Right ventricle myocardium inferior (tissue), 1 donor: ENCODE measurements at places on chromosomes 2 and 18.

DNA sequence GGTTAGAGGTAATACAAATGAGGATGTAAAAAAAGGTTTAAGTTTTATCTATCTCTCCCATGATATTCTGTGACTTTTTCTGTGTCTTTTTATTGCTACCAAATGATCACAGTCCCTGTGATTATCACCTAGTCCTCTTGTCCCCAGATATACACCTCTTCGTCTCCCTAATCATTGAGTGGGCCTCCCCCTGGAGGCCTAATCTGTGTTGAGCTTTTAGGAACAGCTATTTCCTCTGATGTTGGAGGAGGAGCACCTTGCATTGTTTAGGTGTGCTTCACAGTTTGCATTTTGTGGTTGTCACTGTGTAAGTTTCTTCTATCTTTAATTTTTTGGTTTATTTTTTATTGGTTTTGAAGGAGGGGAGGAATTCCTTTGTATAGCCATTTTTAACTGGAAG lies 33.3 kb downstream of the CCDC85A start:
- no peak for DNase-seq

GRCh38 chr2:153510996-153511395 lies 32.4 kb upstream of the RPRM start:
- no peak for DNase-seq

- DNase-seq = no peak
These were observed 1310.8 kb upstream of the SLC39A10 start for GRCh38 chr2:194346193-194346592.

- no peak for DNase-seq
These were observed 45.9 kb upstream of the ST6GAL2 start for GRCh38 chr2:106931717-106932335.

- no peak for DNase-seq
These were observed 99.7 kb downstream of the HDAC4 start for GRCh38 chr2:239300871-239301735.

GRCh38 chr2:101989740-101990460 lies 1.9 kb upstream of the IL1R2 start:
- DNase-seq = no peak

GRCh38 chr2:38213619-38214167 lies 137.7 kb upstream of the CYP1B1 start:
- DNase-seq = no peak

DNA sequence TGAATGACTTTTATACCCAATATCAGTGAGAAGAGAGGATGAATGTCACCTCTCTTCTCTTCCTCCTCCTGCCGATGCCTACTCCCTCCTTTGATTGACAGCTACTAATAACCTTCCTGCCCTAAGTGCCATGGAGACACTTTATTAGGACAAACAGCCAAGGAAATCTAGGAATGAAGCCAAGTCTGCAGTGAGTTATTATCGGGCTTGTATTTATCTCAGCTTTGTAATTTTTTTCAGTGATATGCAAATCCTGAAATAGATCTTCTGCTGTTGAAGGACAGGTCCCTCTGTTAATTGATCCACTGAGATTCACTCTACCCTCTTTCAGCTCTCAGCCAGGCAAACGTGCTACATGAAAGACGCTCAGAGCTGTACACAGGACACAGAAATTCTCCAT lies 686.7 kb downstream of the TMEM182 start:
- no peak for DNase-seq

- no peak for DNase-seq
These were observed 1058.3 kb upstream of the TMEFF2 start for GRCh38 chr2:193253014-193253530.

- no peak for DNase-seq
These were observed 216.0 kb downstream of the RAD51AP2 start for GRCh38 chr2:17302281-17302680.

GRCh38 chr2:33535421-33535820 lies 59.0 kb downstream of the RASGRP3 start:
- DNase-seq = no peak

DNA sequence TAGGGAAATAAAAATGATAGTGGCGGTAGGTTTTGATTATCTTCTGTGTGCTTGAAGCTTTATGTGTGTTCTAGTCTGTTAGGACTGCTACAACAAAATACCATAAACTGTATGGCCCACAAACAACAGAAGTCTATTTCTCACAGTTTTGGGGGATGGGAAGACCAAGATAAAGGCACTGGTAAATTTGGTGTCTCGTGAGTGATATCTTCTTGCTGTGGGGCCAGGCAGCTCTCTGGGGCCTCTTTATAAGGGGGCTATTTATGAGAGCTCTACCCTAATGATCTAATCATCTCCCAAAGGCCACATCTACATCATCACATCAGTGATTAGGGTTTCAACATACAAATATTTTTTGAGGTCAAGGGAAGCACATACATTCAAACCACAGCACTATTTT lies 86.8 kb upstream of the SPHKAP start:
- DNase-seq = no peak

- DNase-seq = no peak
These were observed 12.1 kb upstream of the SRSF7 start for GRCh38 chr2:38763228-38763627.
